ENCODE measurements at places on chromosomes 13 and 19.

GRCh38 chr13:25080773-25081172 is 15.2 kb upstream of the PABPC3 start:
- no peak for DNase-seq

DNA sequence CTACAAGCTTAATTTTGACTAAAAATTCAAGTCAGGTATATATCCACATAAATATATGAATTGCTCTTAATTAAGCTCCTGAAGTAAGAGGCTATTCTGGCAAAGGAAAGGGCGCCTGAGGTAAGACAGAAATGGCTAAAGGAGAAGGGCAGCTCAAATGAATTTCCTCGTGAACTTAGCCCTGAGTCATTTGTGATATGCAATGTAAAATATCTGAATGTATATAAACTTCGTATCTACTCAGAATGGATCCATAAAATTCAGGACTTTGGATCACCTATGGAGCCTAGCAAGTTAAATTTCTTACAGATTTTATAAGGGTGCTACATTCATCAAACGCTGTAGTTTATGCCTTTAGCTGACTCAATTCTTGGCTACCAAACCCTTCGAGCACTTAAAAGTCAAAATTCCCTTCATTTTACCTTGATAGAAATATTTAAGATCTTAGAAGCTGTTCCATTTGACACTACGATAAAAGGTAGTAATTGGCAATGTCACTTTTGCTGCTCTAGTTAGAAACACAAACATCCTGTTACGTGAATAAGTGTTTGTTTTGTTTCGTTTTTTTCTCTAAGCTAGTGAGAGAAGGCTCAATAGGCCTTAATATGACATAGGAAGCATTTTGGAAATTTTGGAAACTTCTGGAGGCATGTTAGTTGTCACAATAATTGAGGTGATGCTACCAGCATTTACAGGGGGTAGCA is 69.2 kb downstream of the DIAPH3 start:
- no peak for DNase-seq

DNA sequence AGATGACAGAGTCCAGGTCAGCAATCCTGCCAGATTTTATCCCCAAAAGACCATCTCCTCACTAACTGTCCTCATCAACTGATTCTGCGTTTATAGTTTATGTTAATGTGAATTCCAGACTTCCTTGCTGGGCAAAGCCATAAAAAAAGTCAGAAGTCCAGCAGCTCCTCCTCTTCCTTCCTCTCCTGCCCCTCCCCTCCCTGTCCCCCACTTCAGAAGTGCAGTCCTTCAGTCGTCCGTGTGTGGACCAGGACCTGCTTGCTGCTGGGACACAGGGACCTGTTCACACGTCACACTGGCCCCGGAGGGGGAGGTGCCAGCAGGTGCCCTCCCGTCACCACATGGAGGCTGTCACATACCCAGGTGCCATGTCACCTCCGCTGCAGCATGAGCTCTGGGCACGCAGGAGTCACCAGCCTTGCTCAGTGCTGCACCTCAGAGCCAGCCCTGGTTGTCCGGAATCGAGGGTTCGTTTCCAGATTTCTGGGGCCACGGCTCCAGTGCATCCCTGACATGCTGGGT is 4.0 kb upstream of the MCF2L start:
- no peak for DNase-seq

GRCh38 chr13:69720278-69720983 is 387.2 kb upstream of the ATXN8OS start:
- no peak for DNase-seq

DNA sequence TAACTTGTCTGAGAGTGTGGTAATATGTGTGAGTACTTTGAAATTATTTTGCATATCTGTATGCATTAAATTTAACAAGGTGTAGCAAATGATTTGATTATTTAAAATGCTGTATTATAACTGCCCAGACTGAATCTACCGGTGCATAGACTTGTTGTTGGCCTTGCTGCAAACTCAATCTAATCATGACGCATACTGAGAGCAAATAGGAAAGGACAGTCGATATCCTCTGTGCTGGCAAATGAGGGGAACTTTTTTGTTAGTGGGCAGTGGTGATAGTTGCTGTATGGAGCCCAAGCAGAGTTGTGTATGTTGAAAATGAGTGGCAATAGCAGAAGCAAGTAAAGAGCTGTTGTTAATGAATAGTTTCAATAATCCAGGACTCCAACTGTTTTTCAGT is 127.4 kb downstream of the LMO7 start:
- DNase-seq, result no peak

- no peak for DNase-seq
Observed at GRCh38 chr19:4094761-4095487, 28.2 kb upstream of the ZBTB7A start.

DNA sequence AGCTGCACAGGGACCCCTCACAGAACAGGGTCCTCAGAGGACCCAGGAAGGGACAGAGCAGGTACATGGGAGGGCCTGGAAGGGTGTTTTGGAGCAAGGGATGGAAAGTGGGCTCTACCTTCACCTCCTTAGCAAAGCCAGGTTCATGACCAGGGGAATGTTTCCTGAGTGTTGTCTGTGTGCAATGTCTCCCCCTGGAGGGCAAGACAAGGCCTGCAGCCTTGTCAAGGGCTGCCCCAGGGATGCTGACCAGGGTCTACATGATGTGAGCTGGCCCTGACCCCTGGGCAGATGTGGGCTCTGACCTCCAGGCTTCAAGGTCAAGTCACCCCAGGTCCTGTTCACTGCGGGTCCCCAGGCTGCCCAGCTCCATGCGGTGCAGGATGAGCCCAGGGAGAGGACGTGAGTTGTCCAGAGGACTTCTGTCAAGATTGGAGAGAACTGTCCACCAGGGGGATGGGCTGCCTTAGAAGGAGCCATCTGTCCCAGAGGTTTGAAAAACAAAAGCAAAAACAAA is 1.0 kb upstream of the CEACAM1 start:
- peak; percentile 3 for DNase-seq

- no peak for DNase-seq
Observed at GRCh38 chr13:113787694-113788093, 28.7 kb downstream of the TMEM255B start.

DNA sequence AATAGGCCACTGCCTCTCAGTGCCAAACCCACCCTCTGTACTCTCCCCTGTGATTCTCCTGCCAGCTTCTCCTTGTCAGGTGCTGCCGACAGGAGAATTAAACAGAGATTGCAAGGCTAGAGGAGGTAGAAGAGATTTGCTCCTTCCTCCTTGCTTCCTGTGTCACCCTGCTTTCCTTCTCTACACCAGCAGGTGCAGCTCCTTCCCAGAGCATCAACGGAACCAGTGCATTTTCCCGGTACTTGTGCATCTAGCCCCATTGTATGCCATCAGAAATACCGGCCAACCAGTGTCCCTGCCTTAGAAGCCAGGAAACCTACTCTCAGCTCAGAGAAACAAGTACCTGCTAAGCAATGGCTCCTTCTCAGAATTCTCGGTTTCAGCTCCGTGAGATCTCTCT is 253.2 kb downstream of the SUCLA2 start:
- no peak for DNase-seq

DNA sequence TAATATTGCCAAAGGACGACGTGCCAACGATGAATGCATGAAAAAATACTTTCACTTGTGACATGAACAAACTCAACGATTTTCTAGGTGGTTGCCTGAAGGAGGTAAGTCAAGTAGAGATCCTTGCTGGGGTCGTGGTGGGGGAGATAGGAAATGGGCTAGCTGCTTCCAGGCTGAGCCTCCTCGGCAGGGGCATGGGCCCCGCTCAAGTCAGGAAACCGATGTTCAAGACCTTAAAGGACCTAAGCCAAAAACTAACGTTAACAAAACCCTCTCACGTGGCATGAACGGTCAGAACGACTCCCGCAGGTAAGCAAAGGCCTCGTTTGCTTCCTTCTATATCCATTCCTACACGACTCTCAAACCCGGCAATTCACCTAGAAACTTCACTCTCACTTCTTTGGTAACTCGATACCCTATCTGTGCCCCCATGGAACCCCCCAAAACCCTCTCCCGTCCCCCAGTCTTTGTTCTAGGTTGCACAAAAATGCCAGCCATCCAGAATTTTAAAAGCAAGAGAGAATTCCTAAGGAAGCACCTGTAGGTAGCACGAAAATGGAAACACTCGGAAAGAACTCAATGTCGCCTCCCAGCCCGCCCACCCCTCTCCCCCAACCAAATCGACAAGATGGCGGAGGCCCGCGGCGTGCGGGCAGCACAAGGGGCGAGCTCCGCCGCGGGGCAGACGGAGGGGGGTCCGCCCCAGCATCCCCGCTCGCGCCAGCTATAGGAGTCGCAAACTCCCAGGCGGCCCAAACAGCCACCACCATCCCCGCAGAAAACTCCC is 13.6 kb downstream of the ACP4 start:
- no peak for DNase-seq

- DNase-seq, result no peak
Observed at GRCh38 chr19:3229346-3229743, 4.9 kb downstream of the CELF5 start.

GRCh38 chr13:73273745-73274144 is 214.9 kb downstream of the KLF5 start:
- no peak for DNase-seq

- DNase-seq, result no peak
Observed at GRCh38 chr13:31891472-31891871, 140.1 kb upstream of the FRY start.

- DNase-seq, result no peak
Observed at GRCh38 chr19:39814595-39814994, 19.4 kb downstream of the DYRK1B start.

DNA sequence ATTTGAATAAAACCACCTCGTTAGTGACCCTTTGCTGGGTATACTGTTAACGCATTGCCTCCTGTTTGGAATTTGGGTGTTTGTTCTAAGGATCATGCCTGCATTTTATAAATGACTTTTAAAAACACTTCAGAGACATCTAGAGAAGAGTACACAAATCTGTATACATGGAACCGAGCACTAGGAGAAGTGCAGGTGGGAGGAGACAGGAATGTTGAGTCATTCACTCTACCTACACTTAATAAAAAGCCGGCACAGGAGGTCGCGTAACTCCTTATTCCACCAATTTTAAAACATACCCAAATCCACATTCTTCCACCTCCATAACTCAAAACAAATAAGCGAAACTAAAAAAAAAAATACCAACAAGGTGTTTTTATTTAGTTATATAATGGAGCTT is 48.6 kb downstream of the FGF9 start:
- no peak for DNase-seq

- no peak for DNase-seq
Observed at GRCh38 chr19:2623798-2624197, 78.7 kb downstream of the GNG7 start.

DNA sequence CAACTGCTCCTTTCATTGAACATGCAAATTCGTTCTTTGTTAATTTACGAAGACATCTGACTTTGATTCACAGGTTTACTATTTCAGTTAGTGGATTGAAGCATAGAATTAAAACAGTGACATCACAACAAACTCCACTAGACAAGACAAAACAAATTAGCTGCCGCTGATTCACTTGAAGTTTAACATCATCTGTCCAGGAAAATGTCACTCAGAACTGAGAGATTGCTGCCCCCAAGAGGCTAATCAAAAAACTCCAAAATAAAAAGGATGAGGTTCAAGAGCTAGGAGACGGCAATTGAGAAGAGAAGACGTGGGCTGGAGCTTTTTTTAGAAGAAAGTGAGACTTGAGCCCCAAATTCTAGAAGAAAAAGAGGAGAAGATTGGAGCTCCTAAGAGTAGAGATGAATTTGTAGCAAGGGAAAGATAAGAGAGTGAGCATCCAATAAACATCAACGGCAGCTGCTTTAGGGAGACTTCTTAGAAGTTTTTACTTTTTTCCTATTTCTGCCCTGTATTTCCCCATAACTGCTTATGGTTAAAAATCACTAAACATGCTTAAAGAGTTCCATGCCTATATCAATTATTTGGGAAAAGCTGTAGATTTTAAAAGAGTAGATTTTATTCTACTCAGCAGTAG is 40.8 kb upstream of the TPP2 start:
- DNase-seq, result no peak

GRCh38 chr19:17641846-17642245 is 46.3 kb downstream of the UNC13A start:
- no peak for DNase-seq

DNA sequence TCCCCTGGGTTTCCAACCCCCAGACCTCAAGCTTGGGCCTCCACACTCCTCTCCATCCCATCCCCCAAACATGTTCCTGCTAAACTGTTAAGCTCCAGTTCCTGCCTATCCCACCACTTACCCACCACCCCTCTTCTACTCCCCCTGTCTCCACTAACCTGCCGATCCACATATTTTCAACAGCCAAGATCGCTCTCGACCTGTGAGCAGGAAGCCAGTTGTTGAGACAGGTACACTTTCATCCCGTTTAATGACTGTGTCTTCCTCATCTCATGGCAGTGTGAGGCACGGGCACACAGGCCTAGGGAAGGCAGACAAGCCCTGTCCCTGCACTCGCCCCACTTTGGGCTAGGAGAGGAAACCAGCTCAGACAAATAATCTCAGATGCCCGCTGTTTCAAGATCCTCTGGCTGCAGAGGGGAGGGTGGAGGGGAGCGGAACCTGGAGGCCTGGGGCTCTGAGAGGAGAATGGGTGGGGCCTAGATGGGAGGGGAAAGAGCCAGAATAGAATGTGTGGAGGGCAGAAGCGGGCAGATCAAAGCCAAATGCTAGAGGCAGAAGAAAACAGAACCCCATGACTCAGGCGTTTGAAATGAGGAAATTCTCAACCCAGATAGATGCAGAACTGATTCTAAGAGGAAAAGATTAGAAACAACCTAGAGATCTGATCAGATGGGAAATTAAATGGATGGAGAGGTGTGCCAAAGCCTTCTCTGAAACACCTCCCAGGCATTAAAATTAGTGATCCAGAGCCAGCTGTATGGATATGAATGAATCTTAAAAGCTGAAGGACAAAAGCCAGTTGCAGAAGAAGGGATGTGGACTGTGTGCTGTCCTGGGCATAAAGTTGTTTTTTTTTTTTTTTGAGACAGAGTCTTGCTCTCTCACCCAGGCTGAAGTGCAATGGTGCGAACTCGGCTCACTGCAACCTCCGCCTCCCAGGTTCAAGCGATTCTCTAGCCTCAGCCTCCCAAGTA is 16.9 kb upstream of the CYP2S1 start:
- DNase-seq, result peak; percentile 53

DNA sequence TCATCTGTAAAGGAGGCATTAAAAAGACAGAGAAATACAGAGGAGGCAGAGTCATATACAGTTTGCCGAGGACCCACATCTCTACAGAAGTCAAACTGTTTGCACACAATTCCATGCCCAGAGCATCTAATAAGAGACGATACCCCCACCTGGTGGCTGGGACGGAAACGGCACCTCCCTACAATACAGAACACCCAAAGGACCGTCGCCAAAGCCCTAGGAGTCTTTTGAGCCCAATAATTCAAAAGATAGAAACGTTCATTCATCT is 703 bp upstream of the PLEKHG2 start:
- DNase-seq, result peak; percentile 87

Measured in AG09319 (cell line).